CD8-positive, alpha-beta memory T cell (primary cell): ENCODE measurements at places on chromosomes 3 and 15. TPM values are rescaled to one million over a fixed set of nuclear protein-coding genes. Genes with fewer than 3 reads are reported as not detected.

GRCh38 chr3:39637807-39638206 lies 170.3 kb downstream of the MOBP start:
- no peaks in the 10 kb centered on the region for H3K36me3 ChIP-seq
- H3K4me1 ChIP-seq = no peaks in the 10 kb centered on the region
- H3K27me3 ChIP-seq = no peaks in the 10 kb centered on the region

Gene SGO1
- 0.86 TPM for polyA plus RNA-seq

Gene RHCG
- polyA plus RNA-seq = not detected

Gene PLA2G4E
- not detected for polyA plus RNA-seq

DNA sequence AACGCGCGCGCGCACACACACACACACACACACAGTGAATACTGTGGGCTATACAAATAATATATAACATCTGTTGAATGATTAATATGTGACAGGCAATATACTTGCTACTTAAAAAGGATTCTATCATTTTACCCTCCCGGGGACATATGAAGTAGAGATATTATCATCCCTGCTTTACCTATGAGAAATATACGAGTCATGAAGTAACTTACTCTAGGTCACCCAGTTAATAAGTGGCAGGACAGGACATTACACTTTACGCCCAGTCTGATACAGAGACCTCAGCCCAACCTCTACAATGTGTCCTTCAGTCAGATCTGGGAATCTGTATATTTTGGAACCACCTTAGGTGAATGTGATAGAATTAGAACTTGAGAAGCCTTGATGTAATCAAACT lies 55.4 kb downstream of the CCDC54 start:
- H3K27me3 ChIP-seq = no peaks in the 10 kb centered on the region
- no peak for DNase-seq
- no peak overlapping the region for H3K4me3 ChIP-seq
- no peak overlapping the region for H3K27ac ChIP-seq

DNA sequence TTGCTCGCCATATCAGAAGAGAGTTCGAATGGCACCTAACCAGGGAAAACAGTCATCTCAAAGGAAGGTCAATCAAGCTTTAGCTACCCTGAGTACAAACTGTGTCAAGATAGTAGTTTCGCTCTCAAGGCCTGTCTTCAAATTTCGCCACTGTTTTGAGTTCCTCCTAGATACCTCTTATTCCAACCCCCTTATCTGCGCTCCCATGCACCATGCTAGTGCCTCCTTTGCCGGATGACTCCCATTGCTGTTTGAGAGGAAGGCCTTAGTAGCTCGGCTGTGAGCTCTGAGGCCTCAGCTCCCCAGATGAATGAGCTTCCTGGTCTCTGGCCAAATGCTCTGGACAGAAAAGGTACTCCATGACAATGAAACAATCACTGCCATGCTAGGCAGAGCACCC lies 256.0 kb downstream of the ULK4 start:
- no peaks in the 10 kb centered on the region for H3K36me3 ChIP-seq
- H3K4me1 ChIP-seq = no peaks in the 10 kb centered on the region
- no peak for DNase-seq
- no peak overlapping the region for H3K27ac ChIP-seq
- H3K27me3 ChIP-seq = no peaks in the 10 kb centered on the region

DNA sequence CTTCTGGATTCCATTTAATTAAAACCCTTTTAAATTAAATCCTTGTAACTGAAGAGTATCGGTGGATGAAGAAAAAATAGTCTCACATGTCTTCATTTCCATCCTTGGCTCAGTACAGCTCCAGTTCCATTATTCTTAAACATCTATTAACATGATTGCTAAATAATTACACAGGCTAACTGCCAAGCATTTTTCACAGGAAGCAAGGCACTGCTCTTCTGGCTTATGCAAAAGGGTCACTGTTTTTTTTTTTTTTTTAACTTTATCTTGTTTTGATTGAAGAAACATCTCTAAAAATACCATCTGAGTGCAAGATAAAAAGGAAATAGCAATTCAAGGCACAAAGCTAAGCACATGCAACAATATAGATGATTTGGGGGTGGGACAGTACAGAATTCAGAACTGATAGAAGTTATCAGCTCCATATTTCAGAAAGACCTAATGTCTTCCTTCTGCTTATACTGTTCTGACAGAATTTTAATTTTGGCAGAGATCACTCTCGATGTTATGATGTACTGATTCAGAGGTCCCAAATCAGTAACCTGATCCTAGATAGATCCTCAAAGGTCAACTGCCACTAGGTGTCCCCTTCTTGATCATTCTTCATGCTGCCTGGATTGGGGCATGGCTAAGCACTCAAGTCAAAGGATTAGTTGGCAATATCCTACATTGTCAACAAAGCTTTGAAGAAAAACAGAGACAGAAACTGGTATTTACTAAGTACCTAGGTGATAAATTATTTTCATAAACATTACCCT lies 57.8 kb upstream of the ACTC1 start:
- no peaks in the 10 kb centered on the region for H3K27me3 ChIP-seq
- DNase-seq = no peak
- no peaks in the 10 kb centered on the region for H3K36me3 ChIP-seq
- no peak overlapping the region for H3K27ac ChIP-seq
- H3K4me1 ChIP-seq = no peaks in the 10 kb centered on the region

Gene PAQR9
- not detected for polyA plus RNA-seq

Gene ATP10A
- polyA plus RNA-seq = 8.2 TPM

Gene AADACL2
- polyA plus RNA-seq = not detected

DNA sequence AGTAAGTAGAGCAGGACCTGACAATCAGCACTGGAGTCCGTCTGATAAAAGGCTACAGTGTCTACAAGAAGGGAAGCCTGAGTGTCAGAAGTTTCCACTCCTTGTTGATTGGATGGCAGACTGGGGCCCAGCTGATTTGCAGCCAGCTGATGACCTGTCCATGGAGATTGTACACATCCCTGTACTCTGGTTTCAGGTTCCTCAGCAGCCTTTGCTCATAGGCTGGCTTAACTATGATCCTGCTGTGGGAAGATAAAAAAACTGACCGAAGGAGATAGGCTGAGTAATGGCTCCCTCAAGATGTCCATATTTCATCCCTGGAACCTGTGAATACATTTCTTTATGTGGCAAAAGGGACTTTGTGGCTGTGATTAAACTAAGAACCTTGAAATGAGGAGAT lies 11.7 kb upstream of the LACTB start:
- H3K27ac ChIP-seq = no peak overlapping the region
- no peak overlapping the region for H3K4me3 ChIP-seq
- H3K36me3 ChIP-seq = no peaks in the 10 kb centered on the region
- H3K4me1 ChIP-seq = no peaks in the 10 kb centered on the region
- DNase-seq = no peak

GRCh38 chr3:129003578-129004112 lies 2.5 kb downstream of the EFCC1 start:
- no peaks in the 10 kb centered on the region for H3K36me3 ChIP-seq
- H3K27ac ChIP-seq = no peak overlapping the region

DNA sequence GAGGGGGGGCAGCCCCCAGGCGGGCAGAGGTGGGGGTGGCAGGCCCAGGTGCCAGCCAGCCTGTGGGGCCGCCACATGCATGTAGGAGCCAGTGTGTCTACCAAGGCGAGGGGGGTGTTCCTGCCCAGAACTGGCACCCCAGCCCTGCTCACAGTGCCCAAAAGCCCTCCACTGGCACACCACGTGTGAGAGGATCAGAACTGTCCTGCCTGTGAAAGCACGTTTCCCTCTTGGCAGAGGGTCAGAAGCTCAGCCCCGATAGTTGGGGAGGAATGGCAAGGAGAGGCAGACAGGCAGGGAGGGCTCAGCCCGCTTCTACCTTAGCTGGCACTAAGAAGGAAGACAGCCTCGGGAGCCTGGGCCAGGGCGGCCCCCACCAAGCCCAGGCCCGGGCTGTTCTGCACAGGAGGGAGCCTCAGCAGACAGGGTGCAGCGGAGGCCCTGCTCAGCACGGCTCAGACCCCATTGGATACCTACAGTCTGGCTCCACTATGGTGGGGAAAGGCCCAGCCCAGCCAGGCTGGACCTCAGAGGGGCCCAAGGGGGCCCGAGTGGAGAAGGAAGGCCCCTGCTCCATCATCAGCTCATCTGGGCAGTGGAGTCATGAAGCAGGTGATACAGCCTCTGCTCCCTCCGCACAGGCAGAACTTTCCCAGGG lies 84.8 kb upstream of the LINGO1 start:
- H3K27ac ChIP-seq = no peak overlapping the region
- H3K4me1 ChIP-seq = no peaks in the 10 kb centered on the region
- no peaks in the 10 kb centered on the region for H3K36me3 ChIP-seq
- H3K4me3 ChIP-seq = no peak overlapping the region
- no peak for DNase-seq
- no peaks in the 10 kb centered on the region for H3K27me3 ChIP-seq

DNA sequence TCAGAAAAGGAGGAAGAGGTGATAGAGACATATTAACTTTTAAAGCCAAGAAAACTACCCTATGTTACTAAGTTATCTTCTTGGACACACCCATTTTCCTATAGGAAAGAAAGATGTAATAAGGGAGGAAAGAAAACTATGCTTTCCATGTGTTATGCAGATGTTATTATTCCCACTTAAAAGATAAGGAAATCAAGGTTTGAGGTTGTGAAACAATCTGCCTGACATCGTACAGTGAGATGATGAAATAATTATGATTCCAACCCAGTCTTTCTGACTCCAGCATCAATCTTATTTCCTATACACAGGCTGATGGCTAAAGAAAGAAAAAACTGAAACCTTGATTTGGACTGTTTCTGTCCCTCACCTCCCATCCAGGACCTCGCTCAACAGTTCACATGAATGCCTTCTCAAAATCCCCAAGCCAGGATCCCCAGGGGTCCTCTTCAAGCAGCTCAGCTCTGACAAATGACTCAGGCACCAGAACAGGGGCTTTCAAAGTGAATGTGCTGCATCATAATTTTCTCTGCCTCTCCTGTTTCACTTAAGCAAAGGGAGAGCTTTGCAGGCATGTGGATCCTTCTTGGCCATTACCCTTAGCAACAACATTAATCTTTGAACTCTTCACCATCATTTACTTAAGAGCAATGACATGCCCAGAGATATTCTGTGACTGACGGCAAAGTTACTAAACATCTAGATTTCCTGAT lies 12.4 kb upstream of the EID1 start:
- DNase-seq = no peak
- no peak overlapping the region for H3K4me3 ChIP-seq
- H3K27ac ChIP-seq = no peak overlapping the region
- no peaks in the 10 kb centered on the region for H3K36me3 ChIP-seq
- H3K4me1 ChIP-seq = no peaks in the 10 kb centered on the region
- H3K27me3 ChIP-seq = no peaks in the 10 kb centered on the region
